Skeletal muscle tissue (tissue), 5 donors: ENCODE measurements at places on chromosomes 16 and 17. TPM values are rescaled to one million over a fixed set of nuclear protein-coding genes. Genes with fewer than 3 reads are reported as not detected.

SSTR5 gene
- not detected for total RNA-seq

CHD9NB gene
- total RNA-seq = 0.52 TPM

HNF1B gene
- not detected for total RNA-seq

PCTP gene
- total RNA-seq = 13.6 TPM
